ENCODE measurements at places on chromosomes 11 and 22. TPM values are rescaled to one million over a fixed set of nuclear protein-coding genes. Genes with fewer than 3 reads are reported as not detected.

DNA sequence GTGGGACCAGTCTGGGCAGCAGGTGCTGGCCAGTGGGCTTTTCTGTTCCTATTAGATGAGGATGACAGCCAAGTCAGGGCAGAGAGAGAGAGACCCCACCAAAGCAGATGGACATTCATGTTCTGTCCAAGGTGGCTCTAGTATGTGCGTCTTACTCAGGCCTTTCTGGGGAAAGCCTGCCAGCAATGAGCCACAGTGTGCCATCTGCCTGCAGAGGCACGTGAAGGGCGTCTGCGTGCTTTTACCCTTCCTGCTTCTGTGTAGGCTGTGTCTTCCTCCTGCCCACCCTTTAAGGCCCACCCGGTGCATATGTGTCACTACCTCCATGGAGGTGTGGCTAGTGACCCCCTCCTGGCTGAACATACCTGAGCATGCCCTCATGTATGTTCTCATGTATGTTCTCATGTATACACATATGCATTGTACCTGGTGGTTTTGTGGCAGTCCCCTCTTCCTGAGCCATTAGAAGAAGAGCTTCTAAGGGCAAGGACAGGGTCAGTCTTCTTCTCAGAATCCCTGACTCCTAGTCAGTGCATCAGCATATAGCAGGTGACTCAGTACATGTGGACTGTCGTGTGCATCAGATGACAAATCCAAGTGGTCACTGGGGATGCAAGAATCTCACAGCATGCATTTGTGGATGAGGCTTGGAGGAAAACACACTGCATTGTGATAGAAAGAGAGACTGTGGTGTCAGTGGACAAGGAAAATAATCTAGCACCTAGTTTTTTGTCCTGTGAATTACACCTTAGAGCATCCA lies 90.4 kb upstream of the YWHAH start:
- DNase-seq, result no peak

The CNIH2 gene
- 0.27 TPM for polyA plus RNA-seq

- DNase-seq, result no peak
Measured at GRCh38 chr22:33850193-33850592, 70.1 kb downstream of the LARGE1 start.

DNA sequence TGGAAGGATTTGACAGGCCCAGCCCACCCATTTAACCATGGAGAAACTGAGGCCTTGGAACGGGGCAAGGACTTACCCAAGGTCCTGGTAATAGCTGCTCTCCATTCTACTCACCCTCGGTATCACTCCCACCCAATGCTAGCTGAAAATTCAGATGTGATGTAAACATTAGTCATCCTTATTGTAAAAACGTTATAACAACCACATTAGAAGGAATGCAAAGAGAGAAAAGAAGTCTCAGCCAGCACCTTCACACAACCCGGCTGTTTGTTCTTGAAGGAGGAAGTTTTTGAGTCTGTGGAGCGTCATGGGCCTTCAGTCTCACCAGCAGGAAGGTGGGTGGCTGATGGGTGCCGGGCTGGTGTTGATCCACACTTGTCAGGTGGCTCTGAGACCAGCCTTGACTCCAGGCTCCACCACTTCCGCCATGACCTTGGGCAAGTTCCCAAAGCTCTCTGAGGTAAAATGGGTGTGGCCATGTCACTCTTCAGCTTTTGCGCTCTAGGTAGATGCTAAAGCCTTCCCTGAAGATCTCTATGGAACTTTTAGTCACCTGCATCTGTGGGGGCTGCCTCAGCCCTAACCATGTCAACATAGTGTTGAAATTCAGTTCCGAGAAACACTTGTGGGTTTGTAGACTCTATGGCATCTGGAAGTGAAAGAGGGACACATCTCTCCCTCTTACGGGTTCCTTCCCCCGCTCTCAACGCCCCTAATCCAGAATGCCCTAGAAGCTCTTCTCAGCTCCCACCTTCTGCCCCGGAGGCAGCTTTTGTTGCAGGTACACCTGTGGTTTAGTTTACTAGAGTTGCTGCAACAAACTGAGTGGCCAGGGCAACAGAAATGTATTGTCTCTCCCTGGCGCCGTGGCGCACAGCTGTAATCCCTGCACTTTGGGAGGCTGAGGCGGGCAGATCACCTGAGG lies 14.8 kb downstream of the CD6 start:
- DNase-seq, result no peak

DNA sequence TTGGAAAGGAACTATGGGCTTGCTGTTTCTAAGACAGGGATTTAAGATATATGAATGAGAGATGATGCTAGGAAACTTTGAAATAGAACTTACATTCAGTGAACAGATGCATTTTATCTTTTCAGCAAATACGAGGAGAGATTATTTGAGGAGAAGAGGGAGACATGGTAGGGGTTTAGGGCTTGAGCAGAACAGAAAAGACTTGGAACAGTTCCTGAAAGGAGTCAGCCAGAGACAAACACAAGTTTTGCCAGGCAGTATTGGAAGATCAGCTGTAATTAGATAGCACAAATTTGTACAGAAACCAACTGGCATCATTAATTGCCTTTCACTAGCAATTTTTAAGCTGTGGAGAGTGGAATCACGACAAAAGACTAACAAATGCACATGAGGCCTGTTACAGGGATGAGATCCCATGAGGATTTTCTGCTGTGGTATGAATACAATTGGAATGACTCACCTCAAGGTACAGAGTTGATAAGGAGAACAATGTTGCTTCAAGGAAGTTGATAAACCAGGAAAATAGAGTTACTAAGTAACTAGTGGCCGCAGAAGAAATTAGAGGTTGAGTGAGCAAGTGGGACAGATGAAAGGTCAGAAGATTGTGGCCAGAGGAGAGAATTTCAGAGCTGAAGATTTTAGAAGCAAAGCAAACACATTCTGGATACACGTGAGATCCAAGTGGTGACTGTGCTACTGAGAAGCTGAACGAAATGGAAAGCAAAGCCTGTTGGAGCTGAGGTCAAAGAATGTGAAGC lies 67.9 kb downstream of the CYB5R2 start:
- DNase-seq, result no peak

- DNase-seq, result no peak
Measured at GRCh38 chr11:21707116-21707739, 485.7 kb upstream of the ANO5 start.

DNA sequence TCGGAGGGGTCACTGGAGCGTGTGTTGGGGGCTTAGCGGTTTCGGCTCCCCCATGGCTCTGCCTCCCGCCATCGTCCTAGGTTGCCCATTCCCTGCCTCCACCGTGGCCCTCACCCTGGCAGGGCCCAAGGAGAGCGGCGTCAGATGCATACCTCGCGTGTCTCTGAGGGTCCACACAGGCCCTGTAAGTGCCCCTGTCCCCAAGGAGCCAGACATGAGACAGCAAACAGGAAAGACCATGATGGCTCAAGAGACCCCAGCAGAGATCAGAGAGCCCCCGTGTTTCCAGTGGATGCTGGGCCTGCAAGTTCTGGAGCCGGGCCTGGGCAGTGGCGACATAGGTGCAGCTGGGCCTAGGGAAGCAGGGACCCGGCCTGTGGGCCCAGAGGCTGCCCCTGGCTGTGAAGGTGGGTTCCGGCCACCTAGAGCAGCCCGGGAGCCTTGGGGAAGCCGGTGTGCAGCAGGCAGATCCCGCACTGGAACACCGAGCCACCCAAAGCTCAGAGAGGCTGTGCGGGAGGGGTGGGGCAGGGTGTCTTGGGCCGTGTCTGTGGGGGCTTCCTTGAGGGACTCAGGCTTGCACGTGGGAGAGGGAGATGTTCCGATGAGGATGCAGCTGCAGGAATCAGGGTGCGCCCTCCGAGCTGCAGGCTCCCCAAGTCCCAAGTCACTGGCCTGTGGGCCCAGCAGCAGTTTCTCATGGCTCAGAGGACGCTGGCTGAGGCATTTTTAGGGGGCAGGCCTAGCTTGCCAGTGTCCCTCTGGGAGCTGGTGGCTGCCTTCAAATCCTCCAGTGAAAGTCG lies 126.4 kb downstream of the KCNQ1OT1 start:
- no peak for DNase-seq

Measured in K562 (cell line).